ENCODE measurements at places on chromosomes 3 and 15.
A peak's percentile ranks its signal among the peaks of the same experiment; 100 is the strongest.

- peak; percentile 23 for DNase-seq
These were observed 1.4 kb downstream of the ATOSA start for GRCh38 chr15:52677593-52678467.

GRCh38 chr3:19891740-19892139 is 42.3 kb downstream of the EFHB start:
- no peak for DNase-seq

DNA sequence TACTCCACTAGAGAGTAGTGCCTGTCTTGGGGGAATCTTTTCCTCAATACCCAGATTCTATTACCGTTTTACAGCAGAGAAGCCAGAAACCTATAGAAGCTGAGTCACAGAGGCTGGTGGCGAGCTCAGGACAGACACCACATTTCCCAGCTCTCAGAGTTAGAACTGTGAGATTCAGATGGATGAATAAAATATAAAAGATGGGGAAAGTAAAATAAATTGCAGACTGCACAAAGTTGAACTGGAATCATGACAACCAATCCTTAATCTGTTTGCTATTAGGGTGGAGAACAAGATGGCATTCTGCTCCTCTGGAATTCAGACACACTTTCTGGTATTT is 40.5 kb upstream of the CMSS1 start:
- no peak for DNase-seq

DNA sequence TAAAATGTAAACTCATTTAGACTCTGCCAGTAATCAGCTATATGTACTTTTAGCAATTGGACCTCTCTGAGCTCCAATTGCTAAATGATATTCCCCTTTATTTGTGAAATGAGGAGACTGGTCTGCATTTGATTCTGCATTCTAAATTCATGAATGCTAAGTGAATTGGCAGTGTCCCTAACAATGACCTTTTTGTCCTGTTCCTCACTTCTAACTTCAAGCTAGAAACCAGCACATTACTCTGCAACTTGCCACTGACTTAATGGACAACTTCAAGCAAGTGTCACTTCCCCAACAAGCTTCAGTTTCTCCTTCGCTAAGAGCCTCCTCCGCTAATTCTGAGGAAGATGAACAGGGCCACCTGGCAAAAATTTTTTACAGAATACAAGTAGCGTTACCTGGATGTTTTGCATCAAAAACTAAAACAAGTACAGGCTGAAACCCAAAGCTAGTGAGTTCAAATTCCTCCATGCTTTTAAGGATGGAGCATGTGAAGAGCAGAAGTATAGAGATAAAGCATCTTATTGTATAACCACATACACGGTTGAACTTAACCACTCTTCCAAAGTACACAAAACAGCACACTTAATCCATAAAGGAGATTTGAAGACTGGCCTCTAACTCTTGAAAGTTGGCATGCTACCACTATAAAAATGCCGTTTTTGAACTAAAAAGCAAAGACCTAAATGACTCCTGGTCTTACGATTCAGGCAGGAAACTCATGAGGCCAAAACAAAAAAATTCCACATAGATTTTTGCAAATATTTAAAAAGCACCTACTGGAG is 207.6 kb downstream of the MAGI1 start:
- DNase-seq = no peak

GRCh38 chr3:48218537-48218936 is 4.8 kb upstream of the CAMP start:
- DNase-seq = no peak

DNA sequence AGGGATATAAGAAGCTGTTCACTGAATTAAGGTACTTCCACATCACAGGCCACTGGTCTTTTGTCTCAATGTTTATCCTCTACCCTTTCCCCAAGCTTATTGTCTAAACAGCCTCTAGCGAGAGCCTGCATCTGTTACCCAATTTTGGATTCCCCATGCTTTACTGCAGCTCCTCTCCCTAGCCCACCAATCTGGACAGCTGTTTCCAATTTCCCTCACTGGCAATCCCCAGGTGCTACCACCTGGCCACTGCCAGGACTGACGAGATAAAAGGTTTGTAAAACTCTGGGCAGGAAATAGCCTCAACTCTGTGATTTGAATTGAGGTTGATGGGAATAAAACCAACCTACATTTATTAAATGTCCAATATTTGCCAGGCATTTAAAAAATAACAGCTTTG is 58.0 kb upstream of the TEX9 start:
- DNase-seq = no peak

GRCh38 chr3:156551261-156551660 is 3.7 kb downstream of the SSR3 start:
- no peak for DNase-seq

DNA sequence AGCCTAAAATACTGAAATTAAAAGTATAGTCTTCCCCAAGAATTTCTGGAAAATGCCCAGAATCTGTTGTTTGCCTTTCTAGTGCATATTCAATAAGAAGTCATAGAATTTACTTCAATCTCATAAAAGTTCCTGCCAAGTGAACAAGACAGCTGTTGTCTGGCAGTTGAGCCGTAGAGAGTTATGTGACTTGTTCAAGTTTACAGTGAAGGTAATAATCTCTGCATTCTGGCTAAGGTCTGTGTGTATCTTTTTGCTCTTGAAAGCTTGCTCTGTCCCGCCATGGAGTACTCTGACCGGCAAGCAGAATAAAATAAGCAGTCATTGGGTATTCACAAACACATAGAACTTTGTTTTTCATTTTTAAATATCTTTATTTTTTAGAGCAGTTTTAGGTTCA is 77.8 kb downstream of the GHSR start:
- DNase-seq = no peak

GRCh38 chr3:128500556-128500955 is 7.6 kb upstream of the GATA2 start:
- DNase-seq = no peak

DNA sequence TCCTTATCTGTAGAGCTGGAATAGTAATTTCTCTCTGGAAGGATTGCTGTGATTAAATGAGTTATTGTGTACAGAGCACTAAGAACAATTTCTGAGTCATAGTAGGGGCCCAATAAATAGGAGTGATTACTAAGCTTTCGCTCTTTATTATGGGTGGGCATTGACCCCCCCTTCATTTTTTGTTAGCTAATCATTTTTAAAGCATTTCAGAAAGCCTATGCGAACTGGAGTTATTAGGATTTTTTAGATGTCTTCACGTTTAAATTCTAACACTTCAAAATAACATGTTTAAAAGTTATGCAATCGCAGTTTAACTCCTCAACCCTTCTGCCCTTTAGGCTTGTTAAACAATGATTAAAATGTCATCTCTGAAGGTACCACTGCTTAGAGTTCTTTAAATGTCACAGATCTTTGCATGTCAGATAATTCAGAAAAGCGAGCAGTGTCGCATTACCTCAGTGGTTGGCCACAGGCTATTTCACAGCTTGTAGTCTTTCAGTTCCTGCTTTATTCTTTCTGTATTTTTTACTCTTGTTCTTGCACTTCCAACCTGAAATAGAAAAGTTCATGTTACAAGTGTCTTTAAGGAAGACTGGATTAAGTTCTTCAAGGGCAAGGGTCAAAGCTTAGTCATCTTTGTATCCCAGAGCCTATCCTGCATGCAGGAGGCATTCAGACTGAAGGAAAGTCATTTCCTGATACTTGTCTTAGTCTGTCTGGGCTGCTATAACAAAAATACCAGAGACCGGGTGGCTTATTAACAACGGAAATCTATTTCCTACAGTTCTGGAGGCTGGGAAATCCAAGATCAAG is 102.9 kb downstream of the FNDC3B start:
- DNase-seq = no peak

DNA sequence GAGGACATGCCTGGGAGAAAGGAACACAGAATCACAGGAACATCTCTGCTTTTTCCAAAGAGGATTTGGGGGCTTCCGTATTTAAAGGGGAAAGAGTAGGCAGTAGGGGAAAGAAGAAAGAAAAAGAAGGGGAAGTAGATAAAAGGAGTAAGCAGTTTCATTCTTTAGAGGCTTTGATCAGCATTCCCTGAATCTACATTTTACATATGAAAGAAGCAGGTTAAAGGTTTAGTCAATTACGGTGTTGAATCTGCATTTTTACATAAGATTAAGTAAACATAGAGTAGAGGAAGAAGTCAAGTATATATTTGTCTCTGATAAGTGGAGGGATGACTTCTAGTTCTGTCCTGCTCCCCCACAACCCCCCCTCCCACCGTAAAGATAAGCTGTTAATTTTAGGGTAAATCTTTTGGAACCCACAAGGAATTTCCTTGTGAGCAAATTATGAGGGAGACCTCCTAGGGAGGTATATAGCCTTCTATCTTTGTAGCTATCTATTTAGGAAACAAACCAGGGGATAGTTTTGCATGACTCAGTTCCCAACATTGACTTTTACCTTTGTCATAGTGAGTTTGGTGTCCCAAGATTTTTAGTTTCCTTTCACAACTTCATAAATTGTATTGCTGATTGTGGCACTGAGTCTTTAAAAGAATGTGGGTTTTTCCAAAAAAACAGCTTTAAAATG is 8.7 kb upstream of the P2RY12 start:
- DNase-seq = no peak

GRCh38 chr15:86481720-86482119 is 402.0 kb downstream of the AGBL1 start:
- DNase-seq = no peak

- DNase-seq = peak; percentile 92
These were observed at the start of gene DIPK2A for GRCh38 chr3:143971359-143972154. Gene DIPK2A (plus strand): TSS chr3:143971823. CDS start chr3:143972333, 510 bp downstream.

DNA sequence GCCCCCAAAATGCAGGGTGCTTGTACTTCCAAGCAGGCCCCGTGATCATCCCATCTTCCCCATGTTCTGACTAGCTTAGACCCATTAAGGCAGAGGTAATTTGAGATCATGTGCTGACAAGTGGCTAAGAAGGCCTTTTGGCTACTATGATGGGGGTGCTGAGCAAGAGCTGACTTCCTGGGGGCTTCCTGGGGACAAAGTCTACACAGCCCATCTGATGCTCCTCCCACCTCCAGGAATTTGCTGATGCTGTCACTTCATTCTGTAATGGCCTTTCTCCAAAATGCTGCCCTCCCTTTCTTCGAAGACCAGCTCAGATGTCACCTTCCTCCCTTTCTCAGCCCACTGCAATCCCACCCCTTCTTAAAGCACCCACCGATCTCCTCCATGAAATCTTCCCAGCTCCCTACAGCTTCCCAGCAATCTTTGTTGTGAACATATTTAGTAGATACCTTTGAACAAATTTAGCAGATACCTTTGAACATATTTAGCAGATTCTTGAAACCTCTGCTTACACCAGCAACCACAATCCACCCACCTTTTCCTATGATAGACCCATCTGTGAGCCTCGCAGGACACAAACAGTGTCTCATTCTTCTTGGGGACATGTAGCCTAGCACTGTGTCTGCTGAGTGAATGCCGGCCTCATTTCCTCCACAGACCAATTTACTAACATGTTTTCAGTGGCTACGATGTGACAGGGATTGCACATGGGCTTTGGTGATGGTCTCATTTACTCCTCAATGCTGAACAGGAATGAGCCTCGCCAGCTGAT is 223.3 kb downstream of the EPHB1 start:
- DNase-seq = no peak

- DNase-seq = no peak
These were observed 43.7 kb upstream of the ADPGK start for GRCh38 chr15:72827226-72827625.
